ENCODE measurements at places on chromosomes 2 and 18.

DNA sequence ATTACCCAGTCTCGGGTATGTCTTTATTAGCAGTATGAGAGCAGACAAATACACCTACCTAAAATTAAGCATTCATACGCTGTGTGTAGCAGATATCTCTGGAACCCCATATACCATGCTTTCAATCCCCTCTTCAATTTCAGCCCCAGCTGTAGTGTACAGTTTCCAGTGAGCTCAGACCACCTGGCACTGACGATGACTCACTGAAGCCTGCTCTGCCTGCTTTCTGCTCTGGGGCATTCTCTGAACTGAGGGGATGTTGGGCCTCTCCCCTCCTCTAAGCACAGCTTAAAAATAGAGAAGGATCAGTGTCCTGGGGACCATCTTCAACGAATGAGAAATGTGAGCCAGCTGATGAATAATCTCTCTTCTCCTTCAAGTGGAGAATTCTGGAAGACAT, 8.7 kb upstream of the CCL20 start:
- no peak for DNase-seq

DNA sequence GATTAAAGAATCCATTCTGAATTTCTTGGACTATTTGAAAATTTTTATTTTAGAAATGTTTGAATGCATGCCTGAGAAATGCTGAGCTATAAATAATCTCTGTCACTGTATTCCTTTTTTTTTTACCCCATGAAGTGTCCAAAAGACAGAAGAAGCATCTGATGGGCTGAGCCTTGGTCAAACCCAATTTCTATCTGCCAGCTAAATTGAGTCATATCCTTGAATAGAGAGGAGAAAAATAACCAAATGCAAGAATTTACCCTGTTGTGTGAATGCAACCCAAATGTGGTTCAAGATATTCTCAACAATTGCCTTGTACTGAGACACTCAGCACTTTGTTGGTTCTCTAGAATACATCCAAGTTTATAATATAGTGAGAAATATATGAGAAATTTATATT, 223.5 kb downstream of the UBE2E3 start:
- DNase-seq: no peak

- DNase-seq: no peak
Measured at GRCh38 chr2:46346719-46347118, 49.5 kb downstream of the EPAS1 start.

- no peak for DNase-seq
Measured at GRCh38 chr2:75846683-75847190, 136.0 kb upstream of the GCFC2 start.

- DNase-seq: no peak
Measured at GRCh38 chr2:43269706-43270105, 43.3 kb upstream of the ZFP36L2 start.

DNA sequence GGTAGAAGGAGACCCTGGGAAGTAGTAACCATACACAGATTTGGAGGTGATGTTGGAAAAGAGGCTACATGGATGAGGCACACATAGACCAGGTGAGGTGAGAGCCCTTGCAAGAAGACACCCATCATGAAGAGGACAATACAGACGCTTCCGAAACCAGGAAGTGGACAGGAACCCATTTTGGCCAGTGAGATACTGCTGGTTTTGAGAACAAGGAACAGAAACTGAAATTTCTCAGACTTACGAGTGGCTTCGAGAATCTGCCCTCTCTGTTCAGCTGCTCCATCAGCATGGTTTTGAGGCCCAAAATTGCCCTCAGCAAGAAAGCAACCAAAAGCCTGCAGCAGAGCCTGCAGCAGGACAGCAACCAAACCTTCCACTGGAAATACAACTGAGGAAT, 479.1 kb upstream of the NRXN1 start:
- no peak for DNase-seq

DNA sequence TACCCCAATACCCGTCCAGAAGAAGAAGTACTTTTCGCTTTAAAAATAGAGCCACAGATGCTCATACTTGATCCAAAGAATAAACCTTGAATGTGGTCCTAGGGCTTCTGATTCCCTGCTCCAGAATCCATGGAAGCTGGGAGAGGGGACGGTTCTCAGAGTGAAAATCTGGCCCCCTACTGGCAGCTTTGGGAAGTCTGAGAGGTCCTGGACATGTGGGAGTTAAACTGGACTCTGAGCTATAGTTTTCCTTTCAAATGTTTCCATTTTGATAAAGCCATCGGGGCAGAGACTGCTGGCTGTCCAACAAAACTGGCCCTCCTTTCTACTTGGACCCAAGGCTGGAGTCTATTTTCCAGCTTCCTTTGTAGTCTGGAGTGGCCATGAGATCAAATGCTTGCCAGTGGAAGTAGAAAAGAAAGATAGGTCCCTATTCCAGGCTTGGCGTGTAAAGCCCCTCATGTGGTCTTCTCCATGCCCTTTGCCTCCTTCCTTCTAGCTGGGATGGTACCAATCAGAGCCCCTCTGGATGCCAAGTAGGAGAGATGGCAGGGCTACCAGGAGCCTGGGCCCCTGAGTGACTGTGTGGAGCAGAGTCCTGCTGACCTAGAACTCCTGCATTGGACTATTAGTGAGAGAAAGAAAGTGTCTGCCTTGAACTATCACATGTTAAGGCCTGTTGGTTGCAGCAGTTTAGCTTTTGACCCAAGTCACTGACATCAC, 37.7 kb upstream of the TBC1D8 start:
- DNase-seq: no peak

DNA sequence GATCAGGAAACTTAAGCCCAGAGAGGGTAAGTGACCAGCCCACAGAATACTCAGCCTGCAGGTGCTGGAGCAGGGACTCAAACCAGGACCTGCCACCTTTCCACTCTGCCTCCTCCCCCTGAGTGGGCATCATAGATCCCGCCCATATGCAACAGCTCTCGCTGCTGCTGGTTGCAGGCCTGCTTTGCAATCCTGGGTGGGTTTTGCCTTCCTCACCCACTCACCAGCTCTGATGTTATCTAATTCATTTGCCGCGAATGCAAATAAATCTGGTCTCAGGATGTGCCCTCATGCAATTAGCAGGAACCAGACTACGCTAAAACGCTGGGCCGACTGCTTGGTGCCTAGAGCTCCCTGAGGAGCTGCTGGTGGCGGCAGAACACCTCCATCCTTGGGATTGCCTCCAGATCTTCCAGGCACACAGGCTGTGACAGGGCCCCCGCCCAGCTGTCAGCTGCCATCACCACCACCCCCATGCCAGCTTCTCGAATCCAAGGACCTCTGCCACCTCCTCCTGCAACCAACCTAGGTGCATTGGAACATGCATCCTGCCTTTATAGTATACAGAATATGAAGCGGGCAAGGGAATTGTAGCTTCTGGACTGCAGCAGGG, 28.8 kb downstream of the CNGA3 start:
- no peak for DNase-seq

GRCh38 chr2:18750672-18751554, 161.5 kb upstream of the NT5C1B start:
- no peak for DNase-seq

DNA sequence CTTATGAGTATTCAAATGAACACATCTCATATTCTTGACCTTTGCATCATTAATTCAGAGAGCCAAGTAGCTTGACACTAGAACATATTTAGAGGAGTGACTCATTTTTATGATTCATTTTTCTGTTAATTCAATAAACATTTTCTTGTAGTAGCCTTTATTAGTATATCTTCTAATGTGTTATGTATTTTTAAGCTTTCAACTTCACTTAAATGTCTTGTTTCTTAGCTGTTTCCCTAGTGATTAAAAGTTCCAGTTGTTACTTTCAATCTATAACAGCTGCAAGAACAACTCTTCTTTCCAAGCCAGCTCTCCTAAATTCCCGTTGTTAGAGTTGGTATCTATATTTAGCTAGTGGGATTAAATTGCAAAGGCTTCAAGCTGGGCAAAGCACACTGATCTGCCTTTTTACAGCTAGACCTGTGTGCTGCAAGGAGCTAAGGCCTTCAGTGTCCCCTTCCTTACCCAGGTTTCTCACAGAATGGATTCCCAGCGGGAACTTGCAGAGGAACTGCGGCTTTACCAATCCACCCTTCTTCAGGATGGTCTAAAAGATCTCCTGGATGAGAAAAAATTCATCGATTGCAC, at the start of gene KLHL41:
Gene KLHL41, plus strand, starts transcription at position 405 of the 588 bp plus-strand sequence. Its CDS starts 77 bp downstream, at position 482.
- no peak for DNase-seq

DNA sequence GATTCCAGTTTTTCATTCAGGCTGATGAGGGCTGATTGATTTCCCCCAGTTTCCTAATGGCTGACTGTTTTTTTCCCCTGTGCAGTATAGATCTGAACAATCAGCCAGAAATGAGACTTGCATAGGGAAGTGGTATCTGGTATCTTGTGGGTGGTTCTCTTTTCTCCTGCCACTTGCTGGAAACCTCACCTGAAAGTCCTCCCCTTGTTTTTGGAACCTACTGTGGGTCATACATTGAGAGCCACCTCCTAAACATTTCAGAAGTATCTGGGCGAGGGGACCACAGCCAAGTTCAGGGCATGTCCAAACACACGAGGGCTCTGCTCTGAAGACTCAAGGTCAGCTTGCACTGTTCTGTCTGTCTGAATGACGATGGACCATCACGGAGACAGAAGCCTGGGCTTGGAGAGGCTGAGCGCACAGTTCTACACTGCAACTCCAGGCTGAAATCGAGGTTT, 19.3 kb downstream of the ALPK2 start:
- DNase-seq: no peak

DNA sequence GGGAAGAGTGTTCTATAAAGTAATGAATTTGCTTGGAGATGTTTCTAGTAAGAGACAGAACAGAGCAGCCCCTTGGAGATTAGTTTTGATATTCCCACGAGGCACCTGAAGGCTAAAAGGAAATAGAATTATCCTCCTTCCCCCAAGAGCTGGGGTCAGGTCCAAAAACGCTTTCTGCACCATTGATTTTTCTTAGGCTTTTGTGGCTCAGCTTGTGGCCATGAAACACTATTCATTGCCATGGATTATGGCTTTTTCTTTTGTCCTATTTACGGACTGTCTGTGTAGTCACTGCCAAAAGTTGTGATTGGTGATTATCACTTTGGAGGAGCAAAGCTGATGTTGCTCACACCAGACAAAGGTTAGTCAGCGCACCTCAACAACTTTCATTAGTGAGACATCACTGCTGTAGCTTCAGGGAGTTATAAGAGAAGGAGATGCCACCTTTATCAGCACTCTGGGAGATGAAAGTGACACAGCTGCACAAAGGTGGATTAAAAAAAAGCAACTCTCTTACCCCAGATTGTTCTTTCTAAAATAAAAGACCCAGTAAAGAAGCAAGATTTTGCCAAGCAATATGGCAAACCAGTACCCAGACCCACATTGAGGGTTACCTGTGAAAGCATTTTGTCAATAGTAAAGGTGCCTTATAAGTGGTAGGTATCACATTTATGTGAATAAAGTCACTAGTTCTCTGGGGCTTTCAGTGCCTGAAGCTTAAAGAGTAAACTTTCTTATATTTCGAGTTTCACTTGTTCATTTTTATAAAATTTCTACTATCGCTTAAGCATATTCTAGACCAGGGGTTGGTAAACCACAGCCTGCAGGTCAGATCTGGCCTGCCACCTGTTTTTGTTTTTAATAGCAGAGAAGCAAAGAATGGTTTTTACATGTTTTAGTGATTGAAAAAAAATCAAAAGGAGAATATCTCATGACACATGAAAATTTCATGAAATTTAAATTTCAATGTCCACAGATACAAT, 10.6 kb downstream of the CXCR4 start:
- no peak for DNase-seq

DNA sequence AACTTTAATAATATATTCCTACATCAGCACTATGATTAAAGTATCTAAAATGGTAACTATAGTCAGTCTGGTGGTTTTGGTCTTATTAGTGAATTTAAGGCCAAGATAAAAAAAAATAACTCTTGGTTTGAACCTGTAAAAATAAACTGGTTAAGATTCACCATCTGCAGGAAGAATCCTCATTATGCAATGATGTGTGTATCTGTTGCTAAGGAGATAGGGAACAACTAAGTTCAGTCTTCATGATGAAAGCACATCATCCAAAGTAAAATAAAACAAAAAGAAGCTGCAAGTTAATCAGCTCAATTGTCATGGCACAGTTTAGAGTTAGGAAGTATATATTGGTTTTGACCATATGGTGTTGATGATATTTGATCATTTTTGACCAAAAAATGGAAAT, 466.0 kb downstream of the NYAP2 start:
- no peak for DNase-seq

DNA sequence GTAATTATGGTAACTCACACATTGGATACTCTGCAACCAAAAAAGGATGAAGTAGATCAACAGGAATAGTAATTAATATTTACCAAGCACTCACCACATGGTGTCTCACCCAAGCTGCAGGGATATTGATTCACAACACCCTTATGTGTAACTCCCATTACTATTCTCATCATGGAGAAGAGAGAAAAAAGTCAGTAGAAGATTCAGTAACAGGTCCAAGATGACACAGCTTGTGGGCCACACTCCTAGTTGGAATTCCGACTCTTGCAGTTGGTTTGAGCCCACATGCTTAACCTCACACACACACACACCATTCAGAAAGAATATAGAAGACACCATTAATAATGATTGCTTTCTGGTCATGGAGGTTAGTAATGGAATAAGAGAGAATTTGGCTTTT, 1.7 kb upstream of the MLPH start:
- DNase-seq: no peak

DNA sequence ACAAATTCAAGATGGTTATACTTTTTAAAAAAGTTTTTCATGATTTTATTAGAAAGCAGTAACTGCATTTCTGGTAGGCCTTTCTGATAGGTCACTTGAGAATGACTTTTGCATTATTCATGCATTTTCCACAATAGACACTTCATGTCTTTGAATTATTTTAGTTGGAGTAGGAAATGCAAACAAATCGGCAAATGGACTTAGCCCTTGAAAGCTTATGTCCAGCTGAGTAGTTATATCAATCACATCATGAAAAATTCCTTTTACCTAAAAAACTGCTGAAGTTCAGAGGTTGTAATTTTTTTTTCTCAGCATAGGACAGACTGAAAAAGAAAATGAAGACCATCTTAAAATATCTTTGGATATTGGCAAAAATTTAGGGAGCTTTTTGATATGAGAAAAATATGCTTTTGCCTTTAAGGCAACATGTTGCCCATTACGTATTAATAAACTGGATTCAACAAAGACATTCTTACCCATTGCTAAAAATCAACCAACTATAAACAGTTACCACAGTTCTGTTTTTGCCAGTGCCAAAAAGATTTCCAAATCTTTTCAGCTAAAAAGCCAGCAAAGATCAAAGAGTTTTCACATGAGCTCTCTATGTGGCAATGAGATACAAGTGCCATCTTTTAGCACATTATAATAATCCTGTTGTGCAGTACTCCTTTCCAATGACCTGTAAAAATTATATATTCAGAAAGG, 45.5 kb upstream of the FRZB start:
- DNase-seq: no peak

GRCh38 chr2:107461301-107461700, 365.4 kb upstream of the RGPD4 start:
- DNase-seq: no peak

- no peak for DNase-seq
Measured at GRCh38 chr18:79685281-79685680, 5.7 kb downstream of the CTDP1 start.

DNA sequence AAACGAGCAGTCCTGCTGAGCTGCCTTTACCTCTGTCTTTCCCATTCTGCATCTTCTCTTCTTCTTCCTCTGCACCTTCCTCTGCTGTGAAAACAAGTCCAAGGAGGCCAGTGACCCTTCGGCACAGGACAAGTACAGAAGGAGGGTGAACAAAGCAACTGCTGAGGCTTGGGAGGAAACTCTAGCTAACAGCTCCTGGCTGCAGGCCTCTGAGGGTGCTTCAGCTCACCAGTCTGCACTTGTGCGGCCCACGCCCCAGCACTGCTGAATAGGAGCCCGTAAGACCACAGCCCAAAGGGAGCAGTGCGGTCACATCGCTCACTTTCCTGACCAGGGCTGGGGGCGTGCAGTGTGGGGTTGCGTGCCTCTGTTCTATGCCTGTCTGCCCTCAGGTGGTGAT, 42.1 kb upstream of the DNMT3A start:
- DNase-seq: no peak

- no peak for DNase-seq
Measured at GRCh38 chr2:120858361-120859106, 122.9 kb downstream of the GLI2 start.

Measured in KG1 (cell line).